ENCODE measurements at places on chromosomes 1 and 21.

- no peak for DNase-seq
Measured at GRCh38 chr21:34144224-34144623, 70.8 kb downstream of the MRPS6 start.

- no peak for DNase-seq
Measured at GRCh38 chr1:109539676-109540075, at the start of gene GPR61. TSS of gene GPR61 (plus strand) at chr1:109539872. CDS start at chr1:109543023, 3,151 bp downstream.

GRCh38 chr21:31198575-31198974 lies 145.5 kb downstream of the TIAM1 start:
- no peak for DNase-seq

- DNase-seq = no peak
Measured at GRCh38 chr1:172069534-172069933, 228.2 kb downstream of the DNM3 start.

DNA sequence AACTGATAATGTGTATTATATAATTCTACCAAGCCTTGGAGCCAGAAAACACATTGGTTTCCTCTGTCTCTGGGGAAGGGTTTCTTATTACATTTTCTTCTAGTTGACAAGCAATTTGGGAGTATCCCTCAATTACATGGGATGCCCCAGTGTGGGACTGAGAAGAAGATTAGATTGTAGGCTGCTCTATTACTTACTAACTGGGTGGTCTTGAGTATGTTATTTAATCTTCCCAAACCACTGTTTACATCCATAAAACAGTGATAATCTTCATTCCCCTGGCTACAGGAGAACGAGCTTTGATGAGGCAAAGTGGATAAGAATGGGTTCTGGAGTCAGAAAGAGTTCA lies 105.8 kb downstream of the TSEN15 start:
- DNase-seq = no peak

- no peak for DNase-seq
Measured at GRCh38 chr1:83701355-83701754, 297.6 kb downstream of the TTLL7 start.

DNA sequence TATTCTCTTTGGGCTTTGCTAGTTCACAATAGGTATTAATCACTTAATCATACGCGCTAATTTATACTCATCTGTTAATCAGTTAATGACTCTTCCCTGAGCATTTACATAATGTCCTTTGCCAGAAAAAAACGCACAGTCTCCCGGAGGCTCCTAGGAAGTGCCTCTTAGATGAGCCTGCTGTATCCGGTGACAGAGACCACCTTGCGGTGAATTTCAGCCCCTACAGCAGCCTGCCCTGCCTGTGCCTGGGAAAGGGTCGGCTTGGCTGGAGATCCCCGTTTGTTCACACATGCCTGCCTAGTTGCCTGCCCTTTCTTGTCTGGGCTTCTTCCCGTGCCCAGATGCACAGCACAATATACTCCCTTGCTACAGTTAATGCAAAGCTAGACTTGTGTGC lies 152.9 kb downstream of the ZBTB18 start:
- no peak for DNase-seq

DNA sequence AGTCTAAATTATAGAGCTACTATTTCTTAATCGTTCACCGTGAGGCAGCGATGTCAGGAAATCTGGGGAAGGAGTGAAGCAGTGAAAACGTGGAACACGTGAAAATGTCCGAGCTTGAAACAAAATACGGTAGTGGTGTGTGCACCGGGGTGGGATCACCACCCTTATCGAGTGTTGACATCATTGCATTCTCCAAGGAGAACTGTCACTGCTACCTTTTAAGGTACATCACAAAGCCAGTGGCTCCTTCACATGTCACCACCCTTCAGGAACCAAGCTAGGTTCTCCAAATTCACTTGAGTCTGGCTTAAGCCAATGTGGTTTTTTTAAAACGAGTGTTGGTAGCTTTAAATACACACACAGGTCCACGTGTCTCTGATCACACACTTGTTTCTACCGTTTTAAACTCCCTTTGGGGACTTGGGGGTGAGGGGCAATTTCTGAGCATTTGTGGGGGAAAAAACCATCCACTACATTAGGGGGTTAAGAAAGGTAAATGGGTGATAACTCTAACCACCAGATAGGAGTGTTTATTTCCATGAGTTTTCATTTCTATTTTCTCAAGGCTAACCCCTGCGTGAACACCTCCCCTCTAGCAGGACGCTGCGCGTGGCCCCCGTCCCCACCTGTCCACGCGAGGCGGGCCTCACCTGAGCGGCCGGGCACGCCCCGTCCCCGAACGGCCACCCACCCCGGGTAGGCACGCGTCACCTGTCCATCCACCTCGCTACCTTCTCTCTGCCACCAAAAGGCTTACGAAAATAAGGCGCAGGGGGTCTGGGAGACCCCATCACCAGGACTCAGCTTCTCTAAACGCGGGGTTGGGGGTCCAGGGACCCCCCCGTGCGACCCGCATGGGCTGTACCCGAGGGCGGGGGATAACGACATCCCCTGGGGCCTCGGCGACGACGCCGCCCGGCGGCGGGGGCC lies 978 bp downstream of the PRDM15 start:
- peak; percentile 71 for DNase-seq

DNA sequence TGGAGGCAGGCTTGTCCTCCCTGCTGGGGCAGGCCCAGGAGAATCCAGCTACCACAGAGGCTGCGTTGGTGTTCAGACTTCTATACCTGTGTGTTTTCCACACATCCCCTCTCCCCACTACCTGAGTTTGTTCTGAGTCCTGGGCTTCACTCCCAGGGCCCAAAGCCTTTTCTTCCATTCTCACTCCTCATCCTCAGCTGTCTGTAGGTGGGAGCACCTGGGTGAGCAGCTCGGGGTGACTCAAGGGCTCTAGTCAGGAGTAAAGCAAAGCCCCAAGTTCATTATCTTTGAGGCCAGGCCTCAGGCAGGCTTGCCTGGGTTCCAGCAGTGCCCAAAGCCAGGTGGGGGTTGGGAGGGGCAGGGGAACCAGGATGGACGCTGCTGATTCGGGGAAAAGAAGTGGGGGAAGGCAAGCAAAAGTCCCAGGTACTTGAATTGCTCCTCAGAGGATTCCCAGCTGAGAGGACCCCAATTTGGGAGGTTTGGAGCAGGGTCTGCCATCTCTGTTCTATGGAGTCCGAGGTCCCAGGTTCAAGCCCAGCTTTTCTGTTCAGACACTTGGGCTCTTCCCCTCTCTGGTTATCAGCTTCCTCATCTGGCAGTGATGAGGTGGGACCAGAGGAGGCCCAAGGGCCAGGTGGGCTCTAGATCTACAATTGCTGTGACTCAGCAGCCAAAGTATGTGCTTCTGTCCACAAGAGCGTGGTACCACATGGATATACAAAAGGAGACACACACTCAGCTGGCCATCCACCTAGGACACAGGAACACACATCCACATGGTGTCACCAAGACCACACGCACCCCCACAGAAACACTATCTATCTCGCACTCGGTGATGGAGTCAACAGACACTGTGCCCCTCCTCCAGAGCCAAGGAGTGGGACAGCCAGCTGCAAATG lies 5.8 kb upstream of the PTPN7 start:
- DNase-seq = no peak

GRCh38 chr21:27301220-27301619 lies 334.3 kb upstream of the ADAMTS5 start:
- no peak for DNase-seq

Data from GM06990 (cell line).